Activated CD8-positive, alpha-beta memory T cell treated with anti-CD3 and anti-CD28 coated beads for 4 hours (primary cell): ENCODE measurements at places on chromosomes 4 and X.

DNA sequence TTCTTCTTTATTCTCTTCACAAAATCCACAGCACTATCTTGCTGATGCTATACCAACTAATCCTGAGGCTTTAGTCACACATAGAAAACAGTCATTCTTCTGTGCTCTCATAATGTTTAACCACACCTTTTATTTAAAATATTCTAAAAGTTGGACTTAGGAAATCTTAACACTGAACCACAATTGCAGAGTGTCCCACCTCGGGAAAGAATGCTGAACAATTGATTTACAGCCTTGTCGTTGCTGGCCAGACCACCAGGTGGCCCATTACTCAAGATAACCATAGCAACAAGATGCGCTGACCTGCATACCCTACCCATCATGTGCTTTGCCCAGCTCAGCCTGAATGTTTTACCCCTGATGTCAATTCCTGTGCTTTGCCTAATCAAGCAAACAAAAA, 100.8 kb downstream of the ARSJ start:
- DNase-seq = no peak

DNA sequence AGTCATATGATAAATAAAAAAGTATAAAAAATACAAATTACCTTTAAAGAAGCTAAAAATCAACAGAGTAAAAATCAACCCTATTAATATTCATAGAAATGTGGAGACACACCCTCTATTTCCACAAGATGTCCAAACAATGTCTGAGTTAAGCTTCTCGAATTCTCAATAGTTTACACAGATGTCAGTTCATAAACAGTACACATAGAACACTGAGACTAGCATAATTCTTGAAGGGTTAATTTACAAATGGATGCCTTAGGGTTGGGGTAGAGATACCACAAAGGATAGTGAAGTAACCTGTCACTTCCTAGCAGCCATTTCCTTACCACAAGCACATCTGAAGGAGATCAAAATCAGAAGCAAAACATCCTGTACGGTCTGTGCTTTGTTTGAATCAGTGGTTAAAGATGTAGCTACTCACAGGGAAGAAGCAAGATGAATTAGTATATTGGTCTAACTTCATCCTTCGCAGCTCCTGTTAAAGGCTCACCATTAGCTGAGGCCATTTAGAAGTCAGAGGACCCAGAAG, 2393.9 kb downstream of the ARAP2 start:
- no peak for DNase-seq

GRCh38 chr4:31787701-31788100, 1067.5 kb downstream of the PCDH7 start:
- no peak for DNase-seq

DNA sequence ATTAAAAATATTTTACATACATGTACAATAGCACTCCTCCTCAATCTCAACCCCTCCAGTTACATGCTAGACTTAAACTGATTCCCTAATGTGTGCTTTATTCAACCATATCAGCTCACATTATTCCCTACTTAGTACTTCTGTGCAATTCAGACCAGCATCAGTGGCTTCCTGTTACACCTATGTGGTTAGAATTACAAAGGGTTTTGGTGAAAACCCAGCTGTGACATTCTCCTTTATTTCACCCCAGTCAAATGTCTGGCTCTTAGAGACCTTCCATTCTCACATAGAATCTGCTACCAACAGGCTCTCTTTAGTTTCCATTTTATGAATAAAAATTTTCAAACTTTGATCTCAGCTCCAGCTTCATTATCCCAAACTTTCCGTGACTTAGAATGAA, 85.2 kb upstream of the SLC7A11 start:
- no peak for DNase-seq

- no peak for DNase-seq
These were observed 224.2 kb upstream of the ANXA10 start for GRCh38 chr4:167868163-167868562.

DNA sequence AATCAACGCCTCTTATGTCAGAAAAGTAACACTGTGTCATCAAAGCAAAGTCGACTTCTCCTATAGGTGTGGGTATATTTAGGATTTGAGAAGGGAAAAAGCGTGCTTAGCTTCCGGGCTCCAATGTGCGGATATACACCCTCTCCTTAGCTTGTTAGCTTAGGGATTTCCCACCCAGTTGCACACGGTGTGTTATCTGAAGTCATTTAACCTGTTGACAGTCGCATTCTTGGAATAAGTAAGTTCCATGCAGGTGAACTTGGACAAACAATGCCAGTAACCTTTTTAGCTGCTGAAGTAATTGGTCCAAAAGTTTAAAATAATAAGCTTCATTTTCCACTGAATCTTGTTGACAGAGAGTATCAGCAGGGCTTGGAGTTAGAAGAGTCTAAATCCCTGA, 113.7 kb downstream of the SHROOM3 start:
- no peak for DNase-seq

DNA sequence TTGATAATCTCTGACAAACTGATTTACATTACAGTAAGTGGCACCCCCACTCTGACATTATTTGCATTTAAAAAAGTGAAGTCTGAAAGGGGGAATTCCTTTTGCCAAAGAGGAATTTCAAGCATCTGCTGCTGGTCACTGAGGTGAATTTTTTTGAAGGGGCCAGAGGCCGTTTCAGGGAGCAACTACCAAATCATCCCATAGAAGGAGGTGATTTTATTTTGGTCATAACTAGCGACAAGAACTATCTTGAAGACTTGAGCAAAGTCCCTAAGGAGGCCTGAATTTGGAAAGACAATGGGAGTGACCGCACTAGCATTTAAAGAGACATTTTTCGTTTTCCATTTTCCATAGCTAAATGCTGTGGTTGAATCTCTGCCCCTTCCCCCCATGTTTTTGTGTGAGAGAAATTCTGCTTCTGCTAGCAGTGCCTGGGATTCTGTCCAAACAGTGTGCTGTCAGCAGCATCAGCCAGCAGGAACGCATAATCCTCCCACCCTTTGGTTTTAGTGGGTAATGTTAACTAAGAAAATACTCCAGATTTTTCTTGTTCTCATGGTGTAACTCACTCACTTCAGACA, 110.1 kb upstream of the MED14 start:
- DNase-seq = no peak

- DNase-seq = no peak
These were observed 26.5 kb downstream of the BOD1L1 start for GRCh38 chr4:13601048-13601447.

- no peak for DNase-seq
These were observed 1.0 kb upstream of the IGBP1 start for GRCh38 chrX:70132224-70132623.

DNA sequence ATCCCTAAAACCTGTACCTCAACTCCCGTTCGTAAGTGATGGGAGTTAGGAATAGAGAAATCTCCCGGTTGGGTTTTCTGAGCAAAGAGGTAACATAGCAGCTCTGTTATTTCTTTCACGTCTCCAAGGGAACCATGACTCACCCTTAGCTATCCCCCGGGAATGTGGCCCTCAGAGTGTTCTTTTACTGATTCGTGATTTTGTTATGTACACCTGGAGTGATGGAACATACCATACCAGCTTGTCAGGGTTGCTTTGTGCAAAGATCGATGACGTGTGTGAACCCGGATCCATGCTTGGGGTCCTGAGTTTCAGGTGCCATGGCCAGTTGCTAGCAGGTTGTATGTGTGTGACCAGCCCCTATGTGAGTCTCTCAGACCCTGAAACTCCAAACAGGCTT, 52.6 kb downstream of the HPRT1 start:
- no peak for DNase-seq

DNA sequence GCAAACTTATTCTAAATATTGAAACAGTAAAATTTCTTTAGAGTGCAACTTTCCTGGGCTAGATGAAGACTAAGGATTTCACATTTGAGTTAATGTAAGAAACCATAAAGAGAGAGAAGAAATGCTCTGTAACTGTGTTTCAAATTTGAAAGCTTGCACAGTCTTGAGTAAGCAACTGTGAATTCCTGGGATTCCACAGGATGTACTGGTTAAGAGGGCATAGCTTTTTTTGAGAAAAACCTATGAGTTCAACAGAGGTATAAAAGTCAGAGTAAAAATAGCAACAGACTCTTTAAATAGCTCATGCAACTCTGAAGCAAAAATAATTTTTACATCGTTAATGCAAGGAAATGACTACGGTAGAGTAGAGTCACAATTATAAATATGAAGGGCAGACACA, 25.5 kb downstream of the ZNF330 start:
- DNase-seq = no peak

DNA sequence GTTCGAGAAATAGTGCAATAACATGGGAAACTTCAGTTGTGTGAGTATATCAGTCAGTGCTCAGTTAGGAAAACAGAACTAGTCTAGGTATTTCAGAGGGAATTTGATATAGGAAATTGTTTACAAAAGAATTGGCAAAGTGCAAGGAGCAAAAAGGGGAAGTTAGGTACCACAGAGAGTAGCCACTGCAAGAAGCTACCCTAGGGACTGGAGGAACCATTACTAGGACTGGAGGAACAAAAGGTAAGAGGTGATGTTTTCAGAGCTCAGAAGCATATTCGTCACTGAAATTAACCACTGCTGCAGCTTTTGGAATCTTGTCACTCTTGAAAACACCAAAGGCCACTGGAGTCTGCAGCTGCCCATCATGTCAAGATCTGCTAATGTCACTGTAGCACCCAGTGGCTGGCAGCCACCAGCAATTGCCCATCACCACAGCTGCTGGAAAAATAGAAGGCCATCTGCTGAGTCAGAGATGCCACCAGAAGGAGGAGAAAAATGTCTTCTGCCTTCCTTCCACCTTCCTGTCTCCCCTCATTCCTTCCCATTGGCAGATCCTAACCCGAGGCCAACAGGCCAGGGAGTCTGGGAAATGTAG, 160.6 kb upstream of the RPS6KA3 start:
- no peak for DNase-seq

DNA sequence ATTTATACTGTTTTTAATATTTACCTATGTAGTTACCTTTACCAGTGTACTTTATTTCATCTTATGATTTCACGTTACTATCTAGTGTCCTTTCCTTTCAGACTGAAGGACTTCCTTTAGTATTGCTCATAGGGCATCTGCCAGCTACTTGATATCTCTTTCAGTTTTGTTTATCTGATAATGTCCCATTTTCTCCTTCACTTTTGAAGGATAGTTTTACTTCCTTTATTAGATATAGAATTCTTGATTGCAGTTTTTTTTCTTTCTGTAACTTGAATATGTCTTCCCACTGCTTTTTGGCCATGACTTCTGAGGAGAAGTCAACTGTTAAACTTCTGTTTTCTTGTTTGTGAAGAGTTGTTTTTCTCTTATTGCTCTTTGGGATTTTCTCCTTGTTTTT, 69.4 kb upstream of the MAGED1 start:
- DNase-seq = no peak

- no peak for DNase-seq
These were observed 22.8 kb upstream of the KIAA1210 start for GRCh38 chrX:119150163-119151050.

DNA sequence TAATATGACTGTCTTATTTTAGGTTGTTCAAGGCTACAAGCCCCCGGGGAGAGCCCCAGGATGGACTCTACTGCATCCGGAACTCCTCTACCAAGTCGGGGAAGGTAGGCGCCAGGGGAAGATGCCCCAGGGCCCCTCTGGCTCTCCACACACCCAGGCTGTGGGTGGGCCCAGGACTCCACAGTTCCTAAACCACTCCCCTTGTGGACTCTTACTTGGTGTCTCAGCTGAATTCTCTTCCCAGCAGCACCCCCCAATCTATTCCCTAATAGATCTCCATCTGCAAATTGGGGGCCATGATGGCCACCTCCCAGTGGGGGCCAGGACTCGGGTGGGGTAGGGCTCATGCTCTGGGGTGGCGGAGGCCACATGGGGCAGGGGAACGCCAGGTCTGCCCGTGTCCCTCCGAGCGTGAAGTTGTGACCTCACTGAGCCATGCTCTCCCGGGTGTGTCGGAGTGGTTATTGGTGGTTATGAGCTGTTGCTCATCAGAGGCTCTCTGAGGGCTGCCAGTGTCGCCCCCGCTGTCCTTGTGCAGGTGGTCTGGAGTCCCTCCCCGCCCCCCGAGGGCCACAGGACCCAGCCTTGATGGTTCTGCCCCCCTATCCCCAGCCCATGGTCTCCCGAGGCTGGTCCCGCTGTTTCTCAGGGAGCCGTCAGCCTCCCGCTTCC, 11.2 kb upstream of the ADD1 start:
- no peak for DNase-seq

DNA sequence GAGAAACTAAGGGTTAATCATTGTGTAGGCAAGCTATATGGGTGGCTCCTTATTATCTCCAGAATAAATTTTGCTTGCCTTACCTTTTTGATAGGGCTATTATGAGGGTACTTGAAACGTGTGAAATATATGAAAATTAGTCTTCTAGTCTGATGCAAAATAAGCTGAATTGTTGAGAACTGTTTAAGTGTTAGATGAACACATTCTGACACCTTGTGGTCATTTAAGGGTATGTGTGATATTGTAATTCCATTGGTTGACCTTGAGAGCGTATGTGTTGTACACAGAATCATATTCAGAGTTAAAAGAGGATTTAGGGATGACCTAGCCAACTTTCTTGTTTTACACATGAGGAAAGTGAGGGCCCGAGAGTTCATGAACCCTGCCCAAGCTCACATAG, 44.6 kb upstream of the LINC00632 start:
- no peak for DNase-seq

DNA sequence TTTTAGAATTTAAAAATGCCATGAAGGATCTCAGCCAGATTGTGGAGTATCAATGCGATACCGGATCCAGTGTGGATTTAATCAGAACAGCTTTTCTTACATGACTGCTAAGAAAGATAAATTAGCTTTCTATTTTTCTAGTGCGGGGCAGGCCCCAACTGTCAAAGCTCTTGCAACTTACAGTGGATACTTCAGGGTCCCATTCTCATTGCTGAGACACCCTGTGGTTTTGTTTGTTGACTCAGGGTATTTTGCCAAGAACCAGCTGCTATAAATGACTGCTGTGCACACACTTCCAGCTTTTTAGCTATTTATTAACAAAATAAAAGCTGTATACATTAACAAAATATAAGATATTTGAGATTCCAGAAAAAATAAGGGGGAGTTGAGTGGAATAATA, 166.4 kb downstream of the DCLK2 start:
- no peak for DNase-seq

DNA sequence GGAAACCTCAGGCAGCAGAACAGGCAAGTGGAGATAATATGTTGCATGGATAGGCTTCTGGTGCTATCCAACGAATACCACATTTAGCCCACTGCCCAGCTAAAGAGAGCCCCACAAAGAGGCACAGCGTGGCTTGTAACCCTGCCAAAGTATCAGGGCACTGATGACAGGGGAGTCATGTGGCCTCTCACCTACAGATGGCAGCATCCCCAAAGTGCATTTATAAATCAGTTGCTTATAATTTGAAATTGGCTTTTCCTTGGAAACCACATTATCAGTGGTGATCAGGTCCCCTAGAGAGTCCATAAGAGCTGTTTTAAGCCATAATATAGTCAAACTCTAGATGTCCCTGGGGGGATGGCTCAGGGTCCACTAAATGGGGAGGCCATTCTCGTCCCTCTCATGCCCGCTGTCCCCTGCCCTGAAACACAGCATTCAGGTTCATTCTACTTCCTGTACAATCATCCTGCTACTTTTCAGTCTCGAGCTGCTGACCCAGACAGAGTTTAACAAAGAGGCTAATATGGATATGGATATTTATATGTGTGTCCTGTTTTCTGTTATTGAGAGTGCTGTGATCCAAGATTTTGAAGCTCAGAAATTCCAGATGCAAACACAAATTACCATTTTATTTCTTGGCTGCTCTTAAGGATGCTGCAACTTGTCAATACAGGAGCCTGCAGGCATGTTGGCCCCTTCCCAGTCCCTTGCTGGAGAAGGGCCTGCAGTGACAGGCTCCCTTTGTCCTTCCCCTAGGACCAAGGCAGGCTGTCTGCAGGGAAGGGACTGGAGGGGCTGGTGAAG, 28.5 kb downstream of the SRPX start:
- DNase-seq = no peak
